Stimulated activated CD8-positive, alpha-beta memory T cell treated with anti-CD3 and anti-CD28 coated beads, Interleukin-4, amount 100 ng/mL, for 1 hour (primary cell): ENCODE measurements at places on chromosomes 5 and 9.

DNA sequence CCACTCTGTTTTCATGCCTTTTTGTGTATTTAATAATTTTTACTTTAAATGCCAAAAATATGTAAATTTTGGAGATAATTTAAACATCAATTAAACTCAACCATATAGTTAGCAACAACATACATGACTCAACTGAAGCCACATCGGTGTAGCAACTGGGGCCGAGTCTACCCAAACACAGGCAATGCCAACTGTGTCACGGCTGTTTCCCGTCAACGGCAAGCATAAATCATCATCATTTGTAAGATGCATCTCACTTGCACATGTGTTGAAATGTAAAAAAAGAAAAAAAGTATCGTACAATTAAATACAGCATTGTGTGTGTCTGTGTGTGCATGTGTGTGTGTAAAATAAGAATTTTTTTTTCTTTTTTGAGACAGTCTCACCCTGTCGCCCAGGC is 160.1 kb upstream of the TAS2R1 start:
- no peak for DNase-seq

- no peak for DNase-seq
These were observed 128.5 kb upstream of the HMHB1 start for GRCh38 chr5:143683459-143683858.

GRCh38 chr5:179840766-179841165 is 17.9 kb downstream of the MRNIP start:
- DNase-seq = no peak

DNA sequence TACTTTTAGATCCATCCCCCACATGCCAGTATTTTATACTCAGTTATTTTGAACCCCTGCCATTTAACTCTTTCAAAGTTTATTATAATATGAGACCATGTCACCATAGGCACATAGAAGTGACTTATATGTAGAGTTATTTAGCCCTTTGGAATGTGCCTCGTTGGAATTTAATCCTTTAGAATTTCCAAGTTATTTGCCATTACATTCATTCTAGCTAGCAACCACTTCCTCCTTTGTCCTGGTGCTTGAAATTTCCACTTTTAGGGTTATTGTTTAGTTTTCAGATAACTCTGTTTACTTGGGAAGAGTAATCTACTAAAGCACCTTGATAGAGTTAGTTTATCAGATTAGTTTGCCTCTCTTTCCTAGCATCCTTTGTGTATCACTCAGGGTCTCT is 82.8 kb upstream of the TLE1 start:
- DNase-seq = no peak

- DNase-seq = no peak
These were observed 1.1 kb downstream of the WDR5 start for GRCh38 chr9:134136996-134137299.
